Activated CD8-positive, alpha-beta memory T cell treated with anti-CD3 and anti-CD28 coated beads for 4 hours (primary cell): ENCODE measurements at places on chromosomes 7 and 10.

GRCh38 chr7:44921607-44922350 lies 36.4 kb upstream of the PURB start:
- peak; percentile 94 for DNase-seq

- no peak for DNase-seq
Observed at GRCh38 chr10:92822060-92822634, 26.2 kb upstream of the EXOC6 start.

DNA sequence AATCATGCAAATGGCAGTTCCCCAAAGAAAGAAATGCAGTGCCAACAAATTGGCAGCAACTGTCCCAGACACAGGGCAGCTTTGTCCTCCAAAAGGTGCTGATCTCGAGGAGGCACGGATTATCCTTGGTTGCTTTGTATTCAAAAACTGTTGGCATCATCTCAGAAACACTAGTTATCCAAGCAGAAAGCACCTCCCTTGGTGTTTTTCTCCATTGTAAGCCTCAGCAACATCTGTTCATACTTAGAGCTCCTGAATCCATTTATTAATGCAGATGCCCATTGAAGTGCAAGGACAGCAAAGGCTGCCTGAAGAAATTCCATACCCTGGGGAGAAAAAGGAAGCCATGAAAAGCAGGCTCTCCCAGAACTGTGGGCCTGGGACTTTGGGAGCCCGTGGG lies 1.1 kb upstream of the NPS start:
- DNase-seq, result no peak

- DNase-seq, result no peak
Observed at GRCh38 chr10:1094112-1095057, 38.2 kb downstream of the WDR37 start.

GRCh38 chr10:97502916-97503315 lies 4.2 kb downstream of the UBTD1 start:
- DNase-seq, result no peak

- DNase-seq, result no peak
Observed at GRCh38 chr10:52637592-52637991, 135.0 kb downstream of the MBL2 start.

- no peak for DNase-seq
Observed at GRCh38 chr7:9407816-9408215, 974.4 kb downstream of the NXPH1 start.

- no peak for DNase-seq
Observed at GRCh38 chr7:3013975-3014792, 29.5 kb downstream of the CARD11 start.

DNA sequence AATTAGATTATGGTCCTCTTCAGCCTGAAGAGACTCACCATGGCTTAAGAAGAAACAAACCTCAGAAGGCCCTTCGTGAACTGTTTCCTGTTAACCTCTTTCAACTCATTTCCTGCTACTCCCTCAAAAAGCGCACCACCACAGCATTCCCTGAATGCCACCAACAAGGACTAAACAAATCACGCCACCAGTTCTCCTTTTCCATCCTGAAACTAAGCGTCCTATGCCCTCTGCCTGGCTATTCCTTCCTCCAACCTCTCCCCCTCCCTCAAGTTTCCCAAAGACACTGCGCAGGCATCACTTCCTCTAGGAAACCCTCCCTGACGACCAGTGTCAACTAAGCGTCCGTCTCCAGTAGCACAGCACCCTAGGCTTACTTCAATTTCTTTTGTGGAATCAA lies 12.0 kb downstream of the YWHAG start:
- no peak for DNase-seq

- DNase-seq, result no peak
Observed at GRCh38 chr10:71473671-71474599, 77.2 kb downstream of the CDH23 start.

- DNase-seq, result no peak
Observed at GRCh38 chr7:96664793-96665192, 44.9 kb downstream of the SEM1 start.

DNA sequence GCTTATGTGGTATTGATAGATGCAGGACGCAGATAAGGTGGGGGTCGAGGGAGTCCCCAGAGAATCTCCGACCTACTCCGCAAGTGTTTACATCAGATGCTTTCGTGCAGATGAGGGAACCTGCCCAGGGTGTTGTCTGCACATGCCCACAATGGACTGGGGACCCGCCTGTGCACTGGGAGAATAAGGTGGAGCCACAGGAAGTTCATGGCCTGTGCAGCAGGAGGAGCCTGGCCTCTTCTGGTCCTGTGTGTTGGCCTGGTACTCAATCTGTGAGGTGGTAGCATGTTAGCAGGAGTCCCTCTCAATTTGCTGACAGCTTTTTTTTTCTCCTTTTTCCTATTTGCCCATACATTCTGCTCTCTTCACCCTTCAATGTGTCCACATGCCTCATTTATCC lies 54.1 kb upstream of the AKR1C1 start:
- no peak for DNase-seq

GRCh38 chr10:71331736-71332135 lies 12.7 kb downstream of the SLC29A3 start:
- DNase-seq, result no peak

- DNase-seq, result no peak
Observed at GRCh38 chr7:33035776-33036175, 26.8 kb downstream of the NT5C3A start.

DNA sequence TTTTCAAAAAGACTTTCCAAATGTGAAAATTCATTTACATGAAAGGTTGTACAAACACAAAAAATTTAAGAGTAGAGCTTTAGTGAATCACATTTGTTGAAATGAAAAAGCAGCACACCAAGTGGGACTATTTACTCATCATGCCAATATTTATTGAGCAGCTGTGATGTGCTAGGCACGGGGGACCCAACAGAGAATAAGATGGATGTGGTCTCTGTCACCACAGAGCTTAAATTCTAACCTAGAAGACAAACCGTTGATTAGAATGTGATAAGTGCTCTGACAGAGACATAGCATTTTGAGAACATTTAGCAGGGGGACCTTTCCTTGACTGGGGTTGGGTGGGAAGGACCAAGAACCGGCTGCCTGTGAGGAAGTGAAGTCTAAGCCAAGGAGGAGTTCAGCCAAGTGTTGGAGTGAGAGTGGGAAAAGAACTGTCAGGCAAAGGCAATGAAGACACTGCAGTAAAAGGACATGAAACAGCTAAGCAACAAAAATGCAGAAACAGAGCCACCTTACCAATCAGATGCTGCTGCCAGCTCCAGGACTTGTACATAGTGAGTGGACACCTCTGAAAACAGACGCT lies 19.1 kb downstream of the ADAM12 start:
- DNase-seq, result no peak

- no peak for DNase-seq
Observed at GRCh38 chr7:124790645-124791044, 25.1 kb upstream of the GPR37 start.

DNA sequence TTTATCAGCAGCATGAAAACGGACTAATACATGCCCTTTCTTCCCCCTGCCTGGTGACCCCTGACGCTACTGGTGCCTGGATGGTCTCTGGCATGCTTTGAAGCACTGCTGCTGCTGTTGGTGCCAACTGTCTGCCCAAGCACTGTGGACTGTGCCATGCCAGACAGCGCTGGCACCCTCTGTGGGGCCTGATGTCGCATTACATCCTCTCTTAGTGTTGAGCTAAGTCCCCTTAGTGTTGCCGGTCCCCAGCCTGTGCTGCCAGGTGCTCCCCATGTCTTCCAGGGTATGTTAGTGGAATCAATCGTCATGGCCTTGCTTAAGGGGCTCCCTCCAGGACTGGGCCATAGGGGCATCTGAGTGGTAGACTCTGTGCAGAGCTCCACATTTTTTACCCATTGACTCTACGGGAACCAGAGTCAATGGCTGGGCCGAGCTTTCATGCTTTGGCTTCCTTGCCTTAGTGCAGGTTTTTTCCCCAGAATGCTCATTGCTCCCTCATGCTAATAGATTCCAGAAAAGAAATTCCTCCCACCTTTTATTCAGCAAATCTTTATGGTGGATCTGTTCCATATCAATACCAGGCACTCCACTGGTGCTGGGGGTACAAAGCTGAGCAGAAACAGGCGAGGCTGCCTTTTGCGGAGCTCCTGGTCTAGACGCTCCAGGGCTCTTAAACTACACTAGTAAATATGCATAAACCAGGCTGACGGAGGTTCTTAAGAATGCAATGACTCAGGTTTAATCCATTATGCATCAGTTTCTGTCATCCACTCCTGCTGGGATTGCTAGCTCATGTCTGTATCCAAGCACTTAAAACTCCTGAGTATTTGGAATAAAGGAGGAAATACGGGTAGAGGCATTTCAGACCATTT lies 21.8 kb upstream of the MRC1 start:
- DNase-seq, result no peak

DNA sequence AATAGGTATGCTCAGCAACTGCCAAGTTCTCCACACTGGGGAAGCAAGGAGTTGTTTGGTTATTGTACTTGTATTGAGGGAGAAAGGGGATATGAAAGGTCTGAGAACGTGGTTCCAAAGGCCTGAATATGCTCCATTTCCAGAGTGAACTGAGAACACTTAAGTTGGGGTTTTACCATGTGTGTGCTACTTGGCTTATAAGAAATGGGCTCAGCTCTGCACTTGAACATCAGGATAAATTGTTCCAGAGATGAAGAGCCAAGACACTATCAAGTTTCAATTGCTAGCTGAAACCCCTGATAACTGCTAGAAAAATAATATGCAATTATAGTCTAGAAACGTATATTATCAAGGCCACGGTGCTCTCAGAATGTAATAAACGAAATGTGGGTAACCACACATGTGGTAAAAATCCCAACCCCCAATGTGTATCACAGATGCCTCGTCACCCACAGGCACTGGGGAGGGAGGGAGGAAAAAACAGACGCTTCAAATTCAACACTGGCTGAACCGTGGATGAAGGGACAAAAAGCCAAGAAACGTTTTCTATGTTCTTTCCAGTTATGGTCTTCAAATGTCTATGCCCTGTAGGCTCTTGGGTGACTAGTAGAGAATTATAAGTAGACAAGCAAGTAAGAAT lies 16.3 kb downstream of the ELMO1 start:
- DNase-seq, result no peak

- DNase-seq, result no peak
Observed at GRCh38 chr7:29962035-29962434, 27.6 kb downstream of the SCRN1 start.

DNA sequence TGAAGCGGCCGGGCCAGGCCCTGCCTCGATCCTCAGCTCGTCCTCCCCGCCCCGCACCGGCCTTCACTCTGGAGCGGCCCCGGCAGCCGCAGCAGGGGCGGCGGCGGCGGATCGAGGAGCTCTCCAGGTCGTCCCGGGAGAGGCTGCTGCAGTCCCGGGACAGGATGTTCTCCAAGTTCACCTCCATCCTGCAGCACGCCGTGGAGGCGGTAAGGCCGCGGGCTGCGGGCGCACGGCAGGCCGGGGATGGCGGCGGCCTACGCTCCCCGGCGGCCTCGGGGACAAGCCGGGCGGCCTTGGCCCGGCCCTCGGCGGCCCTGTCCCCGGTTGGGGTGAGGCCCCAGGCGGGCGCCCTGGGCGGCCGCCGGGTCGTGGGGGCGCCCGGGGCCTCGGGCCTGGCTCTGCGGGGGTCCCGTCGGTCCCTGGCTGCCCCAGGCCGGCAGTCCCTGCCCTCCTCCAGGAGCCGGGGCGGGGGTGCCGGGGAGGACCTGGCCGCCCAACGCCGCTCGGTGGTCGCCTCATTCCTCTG lies 399 bp downstream of the FHIP2A start:
- DNase-seq, result no peak

DNA sequence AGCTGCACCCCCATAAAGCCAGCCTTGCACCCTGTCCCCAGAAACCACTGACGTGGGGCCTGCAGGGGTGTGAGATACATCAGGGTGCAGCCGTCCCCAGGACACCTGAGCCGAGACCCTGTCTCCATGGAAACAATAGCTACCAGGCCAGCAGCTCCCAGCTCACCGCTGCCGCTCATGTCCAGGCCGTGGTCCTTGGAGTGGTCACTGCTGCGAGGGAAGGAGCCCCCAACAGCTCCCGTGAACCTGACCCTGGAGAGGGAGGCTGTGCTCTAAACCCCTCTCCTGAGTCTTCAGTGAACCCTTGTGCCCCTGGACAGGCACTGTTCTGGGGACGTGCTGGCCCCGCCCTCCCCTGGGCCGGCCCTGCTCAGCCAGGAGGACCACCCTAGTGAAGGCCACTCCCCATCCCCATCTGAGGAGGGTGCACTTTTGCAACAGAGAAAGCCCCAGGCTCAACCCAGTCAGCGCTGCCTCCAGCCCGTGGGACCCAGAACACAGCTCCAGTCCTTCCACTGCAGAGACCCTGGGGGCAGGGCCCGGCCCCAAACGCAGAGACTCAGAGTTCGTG lies 19.6 kb upstream of the INPP5A start:
- DNase-seq, result no peak

GRCh38 chr7:23184709-23185359 lies 3.0 kb downstream of the NUP42 start:
- no peak for DNase-seq

GRCh38 chr7:131909151-131909768 lies 352.8 kb upstream of the PODXL start:
- no peak for DNase-seq

GRCh38 chr7:34190299-34190698 lies 285.0 kb downstream of the BMPER start:
- no peak for DNase-seq

DNA sequence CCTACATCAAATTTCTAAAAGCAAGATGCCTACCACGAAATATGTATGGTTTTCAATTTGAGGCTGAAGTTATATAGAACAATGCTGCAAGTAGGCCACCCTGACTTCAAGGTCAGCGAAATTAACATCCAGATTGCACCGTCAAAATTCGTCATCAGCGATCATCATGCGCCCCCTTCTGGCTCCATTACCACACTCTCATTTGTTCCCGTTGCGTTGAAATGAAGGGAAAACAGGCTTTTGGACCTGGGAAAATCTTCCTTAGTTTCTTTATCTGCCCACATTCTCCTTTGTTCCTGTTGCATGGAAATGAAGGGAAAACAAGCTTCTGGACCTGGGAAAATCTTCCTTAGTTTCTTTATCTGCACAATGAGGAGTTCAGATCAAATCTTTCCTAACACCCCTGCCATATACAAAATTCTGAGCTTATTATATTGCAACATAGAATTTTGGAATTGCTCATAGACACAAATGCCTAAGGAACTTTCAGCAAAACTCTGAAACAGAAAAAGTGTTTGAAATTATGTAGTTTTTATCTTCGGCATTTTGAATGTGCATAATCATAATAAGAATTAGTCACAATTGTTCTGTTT lies 98.2 kb upstream of the PRKCQ start:
- DNase-seq, result peak; percentile 28

- DNase-seq, result no peak
Observed at GRCh38 chr10:63155388-63156020, 22.4 kb downstream of the NRBF2 start.

- no peak for DNase-seq
Observed at GRCh38 chr7:41750661-41751540, 48.0 kb upstream of the INHBA start.

- DNase-seq, result no peak
Observed at GRCh38 chr10:51815723-51816122, 116.3 kb upstream of the CSTF2T start.

GRCh38 chr10:77513781-77514331 lies 123.8 kb downstream of the KCNMA1 start:
- DNase-seq, result no peak

- DNase-seq, result no peak
Observed at GRCh38 chr7:147556317-147556716, 1034.2 kb upstream of the C7orf33 start.

- DNase-seq, result peak; percentile 37
Observed at GRCh38 chr10:122342293-122343134, 32.0 kb upstream of the PLEKHA1 start.

GRCh38 chr10:63498665-63499064 lies 22.5 kb upstream of the REEP3 start:
- no peak for DNase-seq
